ENCODE measurements at places on chromosomes 1 and 21.

DNA sequence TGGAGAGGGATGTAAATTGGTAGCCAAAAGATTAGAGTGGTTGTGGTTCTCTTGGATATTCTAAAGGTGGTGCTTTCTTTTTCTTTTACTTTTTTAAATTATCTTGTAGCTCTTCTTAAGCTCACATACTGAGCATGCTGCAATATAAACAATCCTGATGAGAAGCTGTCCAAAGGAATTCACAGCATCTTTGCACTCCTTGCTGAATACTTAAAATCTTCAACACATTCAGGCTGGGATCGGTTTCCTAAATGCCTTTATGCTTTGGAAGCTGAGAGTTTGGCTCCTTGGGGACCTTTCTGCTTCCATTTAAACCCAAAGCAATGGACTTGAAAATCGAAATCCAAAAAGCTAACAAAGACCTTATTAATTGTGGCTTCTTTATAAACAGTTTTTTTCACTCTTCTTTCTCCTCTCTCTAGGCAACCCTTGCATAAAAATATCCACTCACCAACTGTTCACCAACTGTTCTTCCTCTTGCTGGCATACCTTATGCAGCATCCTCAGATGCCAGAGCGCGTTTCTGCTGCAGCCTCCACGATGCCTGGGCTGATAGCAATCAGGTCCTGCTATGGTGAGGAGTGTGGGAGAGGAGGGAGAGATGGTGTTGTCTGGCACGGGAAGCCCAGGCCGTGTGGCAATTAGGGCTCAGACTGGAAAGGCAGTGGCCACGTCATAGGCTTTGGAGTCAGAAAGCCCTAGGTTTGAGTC lies 535.8 kb upstream of the DAB1 start:
- DNase-seq = no peak

DNA sequence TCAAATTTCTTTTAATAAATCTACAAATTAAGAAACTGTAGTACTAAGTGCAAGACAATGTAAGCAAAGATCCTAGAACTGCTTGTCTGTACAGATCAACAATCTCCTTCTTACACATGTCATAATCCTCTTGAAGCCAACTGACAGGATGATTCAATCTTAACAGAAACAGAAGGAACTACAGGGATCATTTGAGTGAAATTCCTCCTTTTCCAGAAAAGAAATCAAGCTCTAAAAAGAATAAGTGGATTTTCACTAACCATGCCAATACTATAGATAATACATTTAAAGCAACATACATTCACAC lies 53.2 kb downstream of the RAB3GAP2 start:
- DNase-seq = peak; percentile 20

DNA sequence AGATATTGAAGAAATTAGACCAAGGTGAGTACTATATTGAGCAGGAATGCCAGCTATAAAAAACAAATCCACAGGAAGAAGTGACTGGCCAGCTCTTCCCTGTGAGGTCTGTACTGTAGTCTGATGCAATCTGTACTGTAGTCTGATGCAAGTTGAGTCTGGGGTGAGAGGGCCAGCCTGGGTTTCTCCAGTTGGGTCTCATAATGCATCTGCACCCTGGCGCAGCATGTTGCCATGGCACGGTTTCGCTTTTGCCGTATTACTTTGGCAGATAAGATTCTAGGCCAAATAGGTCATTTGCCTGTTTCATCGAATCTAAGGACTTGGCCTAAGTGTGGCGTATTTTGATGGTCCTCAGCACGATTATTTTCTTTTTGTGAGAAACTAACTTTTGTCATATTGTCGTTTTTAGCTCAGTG lies 24.4 kb upstream of the PGD start:
- no peak for DNase-seq

GRCh38 chr1:108590957-108591356 lies 31.1 kb downstream of the EEIG2 start:
- no peak for DNase-seq

GRCh38 chr1:227612658-227613057 lies 49.3 kb downstream of the ZNF678 start:
- no peak for DNase-seq

GRCh38 chr1:22343456-22344328 lies 108.0 kb upstream of the ZBTB40 start:
- no peak for DNase-seq

- DNase-seq = no peak
These were observed 613.4 kb upstream of the ADAMTS5 start for GRCh38 chr21:27580276-27580675.

DNA sequence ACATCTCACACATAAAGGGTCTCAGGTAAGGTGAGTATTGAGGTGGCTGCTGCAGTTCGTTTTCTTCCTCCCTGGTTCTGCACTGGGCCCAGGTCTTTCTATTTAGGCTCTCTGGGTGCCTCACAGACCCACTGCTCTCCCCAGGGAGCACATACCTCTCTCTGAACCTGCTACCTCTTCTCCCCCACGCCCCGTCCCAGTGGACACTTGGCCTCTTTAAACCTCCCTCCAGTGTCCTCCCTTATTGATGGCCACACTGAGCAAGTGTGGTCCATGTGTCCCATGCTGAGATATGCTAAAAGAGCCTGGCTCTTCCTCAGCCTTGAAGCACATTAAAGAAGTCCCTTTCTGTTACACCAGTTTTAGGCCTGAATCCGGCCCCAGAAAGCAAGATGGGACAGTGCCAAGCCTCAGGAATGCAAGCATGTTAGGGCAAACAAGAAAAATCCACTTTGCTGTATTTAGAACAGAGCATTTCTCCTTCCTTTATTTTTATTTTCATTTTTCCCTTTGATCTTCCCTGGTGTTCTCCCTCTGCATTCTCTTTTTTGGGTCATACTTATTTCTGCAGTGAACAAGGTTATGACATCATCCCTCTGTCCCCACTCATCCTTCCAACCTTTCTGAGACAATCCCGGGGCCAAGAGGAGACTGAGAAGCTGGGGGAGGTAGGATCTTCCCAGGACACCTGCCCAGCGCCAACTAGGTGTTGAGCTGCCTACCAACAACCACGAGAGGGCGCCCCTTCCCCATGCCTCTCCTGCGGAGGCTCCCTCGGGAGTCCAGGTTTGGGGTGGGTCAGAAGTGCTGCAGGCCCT lies 5.0 kb upstream of the CHI3L2 start:
- peak; percentile 89 for DNase-seq

DNA sequence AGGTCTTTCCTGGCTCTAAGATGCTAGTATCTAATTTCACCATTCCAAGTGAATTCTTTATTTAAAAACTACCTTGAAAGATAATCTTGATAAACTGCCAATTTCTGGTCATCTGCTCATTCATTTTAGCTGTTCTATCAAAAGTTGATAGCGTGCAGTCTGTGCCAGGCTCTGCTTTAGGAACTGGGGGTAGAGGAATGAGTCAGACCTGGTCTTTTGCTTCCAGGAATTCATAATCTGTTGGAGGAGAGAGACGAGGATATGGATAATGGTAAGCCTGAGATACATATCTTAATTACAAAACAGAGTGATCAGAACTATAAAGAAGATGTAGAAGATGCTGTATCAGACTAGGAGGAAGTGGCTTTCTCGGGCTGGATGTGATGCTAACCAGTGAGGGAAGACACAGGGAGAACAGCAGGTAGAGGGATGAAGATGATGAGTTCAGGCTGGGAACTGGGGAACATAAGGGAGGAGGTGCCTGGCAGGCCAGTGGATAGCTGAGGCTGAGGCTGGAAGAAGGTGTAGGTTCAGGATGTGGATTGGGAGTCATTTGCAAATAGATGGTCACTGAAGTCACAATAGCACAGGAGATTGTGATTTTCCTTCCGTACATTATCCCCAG lies 12.3 kb upstream of the PHC2 start:
- no peak for DNase-seq

- DNase-seq = no peak
These were observed 68.4 kb upstream of the EDEM3 start for GRCh38 chr1:184823080-184823479.

GRCh38 chr1:155307247-155307740 lies 1.4 kb upstream of the FDPS start:
- DNase-seq = peak; percentile 46

GRCh38 chr1:74453277-74453676 lies 59.1 kb downstream of the LRRC53 start:
- DNase-seq = no peak

GRCh38 chr21:36510911-36511310 lies 31.0 kb upstream of the CLDN14 start:
- DNase-seq = peak; percentile 40

- DNase-seq = no peak
These were observed 55.0 kb downstream of the MPZL1 start for GRCh38 chr1:167776616-167777268.

- no peak for DNase-seq
These were observed 48.2 kb upstream of the POU3F1 start for GRCh38 chr1:38094711-38095290.

- no peak for DNase-seq
These were observed 430.1 kb downstream of the KCNT2 start for GRCh38 chr1:196178083-196178635.

- DNase-seq = peak; percentile 40
These were observed 232.6 kb downstream of the COL11A1 start for GRCh38 chr1:102875756-102876155.

GRCh38 chr1:206800411-206800810 lies 28.1 kb upstream of the IL10 start:
- DNase-seq = no peak

- no peak for DNase-seq
These were observed 380 bp upstream of the FBXO28 start for GRCh38 chr1:224113545-224113917.

DNA sequence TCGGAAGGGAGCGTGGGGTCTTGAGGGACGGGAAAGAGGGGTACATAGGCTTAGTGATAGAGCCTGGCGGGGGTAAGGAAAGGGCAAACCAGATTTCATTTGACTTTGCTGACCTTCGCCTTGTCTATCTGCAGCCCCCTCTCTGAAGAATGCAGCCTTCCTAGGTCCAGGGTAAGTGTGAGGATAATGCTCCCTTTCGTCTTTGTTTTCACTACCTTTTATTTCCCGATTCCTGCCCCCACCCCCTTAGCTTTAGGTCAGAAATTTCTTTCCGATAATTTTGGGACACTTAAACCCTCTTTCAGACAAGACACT lies 396 bp downstream of the ATP5PB start:
- DNase-seq = no peak

Measured in DMS53 (cell line).